ENCODE measurements at places on chromosomes 2 and 18.

DNA sequence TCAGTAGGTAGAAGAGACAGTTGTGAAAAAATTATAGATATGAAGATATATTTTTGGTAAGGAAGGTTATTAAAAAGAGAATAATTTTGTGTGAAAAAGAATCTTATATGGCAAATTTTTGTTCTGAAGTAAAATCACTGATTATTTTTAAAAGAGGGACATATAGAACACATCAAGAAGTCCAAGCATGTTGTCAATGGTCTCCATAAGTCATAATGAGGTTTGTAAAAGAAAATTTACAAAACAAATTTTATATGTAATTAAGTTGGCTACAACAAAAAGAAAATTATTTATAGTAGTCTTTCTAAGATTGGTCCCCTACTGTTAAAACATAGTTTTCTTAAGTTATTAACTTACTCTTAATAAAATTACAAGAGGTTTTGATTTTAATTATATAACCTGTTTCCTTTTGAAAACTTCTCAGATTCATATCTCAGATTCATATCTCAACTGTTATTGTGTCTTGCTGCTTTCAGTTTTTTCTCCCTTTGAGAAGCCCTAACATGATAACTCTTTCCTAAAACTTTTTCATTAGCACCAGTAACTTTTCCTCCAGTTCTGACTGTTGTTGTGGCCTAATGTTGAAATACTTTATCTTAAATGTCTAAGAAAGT, 81.2 kb downstream of the SH3YL1 start:
- no peak for DNase-seq

DNA sequence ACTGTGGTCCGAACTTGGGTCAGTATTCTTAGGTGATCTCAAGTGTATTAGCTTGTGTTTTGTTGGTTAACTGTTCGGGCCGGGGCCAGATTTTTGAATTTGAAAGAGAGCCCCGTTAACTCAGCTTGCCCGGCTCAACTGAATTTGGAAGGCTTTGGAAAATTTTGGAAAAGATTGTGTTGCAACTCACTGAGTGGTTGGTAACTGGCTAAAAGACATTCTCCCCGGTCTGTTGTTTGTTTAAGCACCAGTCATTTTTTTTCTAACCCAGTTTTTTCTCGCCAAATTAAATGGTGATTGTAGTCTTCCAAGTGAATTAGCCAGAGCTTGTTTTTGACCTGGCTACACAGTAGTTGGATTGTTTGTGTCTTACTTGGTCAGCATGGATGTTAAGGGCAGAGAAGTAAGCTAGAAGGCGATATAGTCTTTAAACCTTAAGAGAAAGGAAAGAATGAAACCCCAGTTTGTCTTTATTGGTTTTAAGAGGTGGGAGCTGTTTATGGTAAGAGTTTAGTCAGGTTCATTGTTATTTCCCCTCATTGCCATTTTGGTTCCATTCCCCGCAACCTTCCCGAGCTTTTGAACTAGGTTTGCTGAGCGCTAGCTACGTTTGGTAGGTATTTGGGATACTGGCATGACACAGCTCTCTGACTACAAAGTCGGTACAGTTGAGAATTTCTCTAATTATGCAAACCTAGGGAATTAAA, 2.4 kb downstream of the MAP4K4 start:
- DNase-seq: peak; percentile 16

GRCh38 chr2:25401307-25402026, 59.7 kb upstream of the DNMT3A start:
- DNase-seq: no peak

GRCh38 chr2:50018921-50019320, 864.6 kb upstream of the FSHR start:
- DNase-seq: peak; percentile 33

DNA sequence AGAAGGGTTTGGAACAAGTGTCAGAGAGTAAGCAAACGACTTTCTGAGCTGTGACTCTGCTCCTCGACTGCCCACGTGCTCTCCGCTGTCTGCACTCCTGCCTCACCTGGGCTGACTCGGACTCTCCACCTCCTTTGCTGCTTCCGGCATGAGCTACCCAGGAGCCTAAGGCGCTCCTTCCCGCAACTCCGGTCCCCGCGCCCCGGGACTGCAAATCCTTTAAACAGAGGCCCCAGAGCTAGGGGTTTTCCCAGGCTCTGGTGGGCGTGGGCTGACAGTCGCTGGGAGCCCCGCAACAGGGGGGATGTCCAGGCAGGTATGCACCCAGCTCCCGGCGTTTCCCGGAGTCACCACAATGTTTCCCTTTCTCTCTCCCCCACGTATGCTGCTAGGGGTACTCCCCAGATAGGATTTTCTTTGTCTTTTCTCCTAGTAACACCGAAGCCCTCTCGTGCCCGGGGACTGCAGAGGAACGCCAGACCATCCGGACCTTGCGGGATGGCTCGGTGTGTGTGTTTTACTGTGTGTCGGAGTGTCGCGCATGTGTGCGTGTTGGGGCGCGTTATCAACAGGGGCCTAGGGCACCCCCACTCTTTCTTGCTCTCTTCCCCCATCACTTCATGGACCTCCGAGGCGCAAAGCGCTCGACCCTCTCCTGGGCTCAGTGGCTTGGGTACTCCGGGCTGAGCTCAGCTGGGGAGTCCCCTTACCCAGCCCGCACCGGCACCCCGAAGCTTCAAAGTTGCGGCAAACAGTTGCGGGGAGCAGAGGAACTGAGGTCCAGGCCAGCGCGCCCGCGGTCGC, 691 bp upstream of the THSD7B start:
- no peak for DNase-seq

DNA sequence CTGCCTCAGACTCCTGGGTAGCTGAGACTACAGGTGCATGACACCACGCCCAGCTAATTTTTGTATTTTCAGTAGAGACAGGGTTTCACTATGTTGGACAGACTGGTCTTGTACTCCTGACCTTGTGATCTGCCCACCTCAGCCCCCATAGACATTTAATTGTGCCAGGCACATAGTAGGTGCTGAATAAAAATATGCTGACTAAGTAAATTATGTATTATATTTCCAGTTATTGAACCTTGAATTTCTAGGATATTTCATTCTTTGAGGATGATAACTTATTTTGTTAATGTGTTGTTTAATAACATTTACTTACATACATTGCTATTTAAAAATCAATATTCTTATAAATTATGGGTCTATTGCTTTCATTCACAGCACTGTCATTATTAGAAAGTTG, 190.4 kb upstream of the LRRTM4 start:
- DNase-seq: no peak

GRCh38 chr2:15593327-15593705, 1.6 kb downstream of the DDX1 start:
- DNase-seq: no peak

- no peak for DNase-seq
These were observed 171.4 kb upstream of the LRRTM1 start for GRCh38 chr2:80475970-80476369.

DNA sequence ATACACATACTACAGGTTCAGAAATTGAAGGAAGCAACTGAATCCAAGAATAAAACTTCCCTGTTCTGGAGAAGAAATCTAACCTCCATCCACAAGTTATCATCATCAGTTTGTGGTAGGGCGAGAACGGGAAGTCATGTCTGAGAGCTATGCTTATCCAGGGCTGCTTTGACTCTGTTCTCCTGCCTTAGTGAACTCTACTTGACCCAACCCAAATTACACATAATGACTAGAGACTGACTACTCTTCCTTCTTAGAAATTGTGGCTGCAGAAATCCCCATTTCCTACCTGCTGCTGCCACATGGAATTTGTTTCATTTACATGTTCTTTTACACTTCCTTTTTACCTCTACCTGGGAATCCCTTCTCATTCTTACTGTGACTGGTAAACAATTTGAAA, 1102.6 kb upstream of the PIK3C3 start:
- no peak for DNase-seq

DNA sequence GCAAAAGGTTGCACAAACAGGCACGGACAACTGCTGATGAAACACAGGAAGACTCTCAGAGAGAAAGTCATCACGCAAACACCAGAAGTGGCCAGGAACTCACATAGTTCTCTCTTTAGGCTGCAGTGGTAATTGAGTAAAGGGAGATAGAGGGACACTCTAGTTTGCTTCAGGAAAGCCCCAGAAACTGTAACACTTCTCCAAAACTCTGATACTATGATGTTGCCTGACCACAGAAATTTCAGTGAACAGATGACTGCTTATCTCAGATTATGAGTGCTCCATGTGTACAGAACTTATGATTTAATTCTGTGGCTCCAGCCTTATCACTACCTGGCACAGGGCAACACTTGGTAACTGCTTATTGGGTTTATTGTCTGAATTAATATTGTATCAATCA, 311.5 kb upstream of the GYPC start:
- DNase-seq: no peak

GRCh38 chr2:46972438-46972837, 56.8 kb upstream of the MCFD2 start:
- DNase-seq: no peak

DNA sequence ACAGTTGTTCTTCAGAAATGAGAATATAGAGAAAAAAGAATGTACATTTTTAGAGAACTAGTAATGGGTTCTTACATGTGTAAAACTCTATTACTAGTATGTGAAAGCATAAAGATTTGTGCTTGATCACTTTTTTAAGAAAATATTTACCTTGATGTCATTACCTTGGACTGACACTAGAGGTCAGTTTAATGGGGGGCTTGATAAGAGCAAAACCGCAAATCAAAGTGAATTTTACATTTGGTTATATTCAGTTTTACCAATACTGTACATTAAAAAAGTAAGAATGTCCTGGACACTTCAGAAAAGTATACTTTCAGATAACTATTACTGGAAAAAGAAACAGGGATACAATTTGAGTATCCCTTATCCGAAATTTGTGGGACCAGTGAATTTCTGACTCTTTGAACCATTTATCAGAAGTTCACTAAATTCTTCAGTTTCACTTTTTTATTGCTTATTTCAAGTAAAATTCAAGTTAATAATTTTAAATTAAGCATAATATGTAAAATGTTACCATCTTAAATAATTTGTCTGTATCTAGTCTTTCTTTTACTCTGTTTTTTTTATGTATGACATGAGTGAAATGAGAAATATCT, 1149.5 kb downstream of the DSC3 start:
- no peak for DNase-seq

DNA sequence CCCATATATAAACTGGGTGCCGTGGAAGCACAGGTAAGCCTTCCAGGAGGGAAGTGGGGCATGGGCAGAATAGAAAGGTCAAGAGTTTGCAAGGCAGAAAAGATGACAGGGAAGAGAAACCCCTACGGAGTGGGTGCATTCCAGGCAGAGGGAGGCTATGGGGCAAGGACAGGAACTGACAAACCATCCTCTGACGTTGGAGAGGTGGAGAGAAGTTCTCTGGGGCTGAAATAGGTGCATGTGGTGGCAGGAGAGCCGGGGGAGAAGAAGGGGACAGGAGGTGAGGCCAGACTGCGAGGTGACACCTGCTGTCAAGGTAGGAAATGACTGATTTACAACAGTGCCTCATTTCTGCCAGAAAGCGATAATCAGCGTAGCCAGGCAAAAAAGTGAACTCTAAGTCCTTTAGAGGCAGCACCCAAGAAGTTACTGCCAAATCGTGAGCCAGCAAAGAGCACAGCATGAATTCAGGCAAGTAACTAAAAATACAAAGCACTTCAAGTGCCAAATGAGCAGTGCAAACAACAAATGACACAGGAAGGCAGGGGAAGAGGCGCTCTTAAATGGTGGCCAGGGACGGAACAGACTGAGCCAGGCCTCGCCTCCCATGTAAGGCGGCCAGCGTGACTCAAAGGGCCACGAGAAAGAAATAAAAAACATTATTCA, 113.3 kb upstream of the ACVR1C start:
- no peak for DNase-seq

GRCh38 chr2:181371195-181371594, 86.0 kb upstream of the ITGA4 start:
- DNase-seq: no peak

- peak; percentile 3 for DNase-seq
These were observed 113.1 kb upstream of the SRD5A2 start for GRCh38 chr2:31693882-31694281.

- DNase-seq: peak; percentile 48
These were observed 94.6 kb upstream of the LGALSL start for GRCh38 chr2:64359171-64359891.

DNA sequence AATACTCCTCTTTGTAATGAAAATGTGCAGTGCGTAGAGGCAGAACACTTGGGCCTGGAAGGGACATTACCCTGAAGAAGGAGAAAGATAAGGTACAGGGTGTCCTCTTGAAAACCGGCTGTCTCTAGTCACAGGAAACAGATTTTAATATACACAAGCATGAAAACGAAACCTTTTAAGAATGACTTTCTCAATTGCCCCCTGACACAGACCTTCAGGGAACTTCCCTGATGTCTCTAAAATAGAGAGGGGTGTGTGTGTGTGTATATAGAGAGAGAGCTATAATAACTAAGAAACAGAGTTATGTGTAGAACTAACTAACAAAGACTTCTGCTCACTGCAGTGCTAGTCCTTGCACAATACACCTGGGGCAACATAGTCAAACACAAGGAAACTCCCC, 780.0 kb downstream of the CNTNAP5 start:
- DNase-seq: no peak
